ENCODE measurements at places on chromosomes 6 and 20.

DNA sequence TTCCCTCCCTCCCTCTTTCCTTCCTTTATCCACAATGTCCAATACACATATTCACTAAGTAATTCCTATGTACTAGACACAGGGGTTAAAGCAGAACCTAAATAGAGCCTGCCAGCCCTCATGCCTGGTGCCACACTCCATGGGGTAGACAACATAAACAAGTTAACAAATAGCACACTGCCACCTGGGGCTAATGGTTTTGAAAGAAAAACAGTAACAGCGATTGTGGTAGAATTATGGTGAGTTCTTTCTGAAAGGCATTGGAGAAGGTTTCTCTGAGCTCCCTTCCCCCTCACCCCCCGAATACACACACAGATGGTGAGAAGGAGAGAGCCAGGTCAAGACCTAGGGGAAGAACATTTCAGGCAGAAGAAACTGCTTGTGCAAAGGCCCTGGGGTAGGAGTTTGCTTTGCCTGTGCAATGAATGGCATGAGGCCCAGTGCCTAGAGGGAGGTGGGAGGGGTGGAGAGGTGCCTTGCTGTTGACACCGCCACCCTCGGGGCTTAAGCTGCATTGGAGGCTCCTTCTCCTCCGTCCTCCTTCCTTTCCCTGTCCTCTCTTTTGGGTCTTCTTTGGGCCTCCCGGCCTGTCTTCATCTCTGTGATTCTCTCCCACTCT is 502.4 kb upstream of the SULF2 start:
- no peak for DNase-seq

GRCh38 chr6:46690141-46690755 is 2.6 kb downstream of the TDRD6 start:
- DNase-seq, result no peak

DNA sequence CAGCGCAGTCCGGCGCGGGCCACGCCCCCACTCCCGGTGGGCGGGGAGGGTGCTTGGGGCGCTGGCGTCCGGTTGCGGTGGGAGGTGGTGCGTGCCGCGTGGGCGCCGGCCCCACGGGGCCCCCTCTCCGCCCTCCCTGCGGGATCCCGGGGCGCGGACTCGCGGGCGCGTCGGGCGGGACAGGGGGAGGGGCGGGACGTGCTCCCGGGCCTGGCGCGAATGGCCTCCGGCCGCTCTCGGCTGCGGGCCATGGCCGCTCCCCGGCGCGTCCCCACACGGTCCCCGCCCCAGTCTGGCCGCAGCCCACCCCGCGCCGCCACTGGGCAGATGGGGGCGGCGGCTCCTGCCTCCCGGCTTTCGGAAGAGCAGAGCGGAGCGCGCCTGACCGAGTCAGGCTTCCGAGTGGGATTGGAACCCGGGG is 771 bp upstream of the PPP1R3G start:
- no peak for DNase-seq

DNA sequence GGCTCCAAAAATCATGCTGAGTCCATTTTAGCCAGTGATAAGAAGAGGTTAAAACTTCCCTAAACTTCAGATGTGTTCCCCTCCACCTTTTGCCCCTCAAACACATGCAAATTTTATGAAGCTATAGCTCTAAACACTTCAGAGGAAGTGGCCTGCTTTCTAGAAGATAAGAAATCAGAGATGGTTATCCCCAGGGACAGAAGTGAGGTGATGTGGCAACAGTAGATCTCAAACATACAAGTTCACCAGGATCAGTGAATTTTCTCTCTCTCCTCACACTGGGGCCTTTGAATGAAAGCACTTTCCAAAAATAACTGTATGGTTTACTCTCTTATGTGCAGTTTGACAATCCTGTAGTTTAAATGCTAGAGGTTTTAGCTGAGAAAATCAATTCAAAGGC is 332.0 kb downstream of the BTBD9 start:
- DNase-seq, result no peak

GRCh38 chr6:165632194-165632593 is 30.8 kb downstream of the PDE10A start:
- DNase-seq, result no peak

DNA sequence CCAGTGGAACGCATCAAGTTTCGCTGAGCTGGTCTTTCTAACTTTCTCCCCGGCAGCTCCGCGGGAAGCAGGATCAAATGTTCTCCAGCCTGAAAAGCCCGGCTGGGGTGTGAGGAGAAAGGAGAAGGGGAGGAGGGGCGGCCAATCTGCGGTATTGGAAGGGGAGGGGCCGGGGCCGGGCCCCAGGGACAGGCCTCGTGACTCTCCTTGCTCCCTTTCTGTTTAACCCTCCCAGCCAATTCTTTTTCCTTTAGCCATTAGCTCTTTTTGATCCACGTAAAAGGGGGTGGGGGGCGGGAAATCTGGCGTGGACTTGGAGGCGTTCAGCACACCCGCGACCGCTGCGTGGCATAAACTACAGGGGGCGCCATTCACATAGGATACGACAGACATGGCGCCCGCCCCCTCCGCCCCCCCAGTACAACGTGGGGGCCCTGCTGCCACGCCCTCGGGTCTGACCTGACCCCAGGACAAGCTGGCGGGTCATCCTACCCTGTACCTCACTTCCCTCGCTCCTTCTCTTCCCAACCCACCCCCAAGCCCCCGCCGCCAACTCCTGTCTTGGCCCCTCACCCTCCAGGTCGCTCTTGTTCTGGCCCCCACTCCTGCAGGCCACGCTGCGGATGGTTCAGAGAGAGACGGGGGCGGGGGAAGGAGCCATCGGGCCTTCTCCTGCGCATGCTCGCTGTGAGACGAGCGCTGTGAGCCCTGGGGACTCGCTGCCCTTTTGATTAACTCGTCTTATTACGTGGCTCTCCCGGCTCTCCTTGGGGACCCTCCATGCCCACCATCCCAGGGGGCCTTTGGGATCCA is 7.8 kb upstream of the MDGA1 start:
- peak; percentile 74 for DNase-seq

DNA sequence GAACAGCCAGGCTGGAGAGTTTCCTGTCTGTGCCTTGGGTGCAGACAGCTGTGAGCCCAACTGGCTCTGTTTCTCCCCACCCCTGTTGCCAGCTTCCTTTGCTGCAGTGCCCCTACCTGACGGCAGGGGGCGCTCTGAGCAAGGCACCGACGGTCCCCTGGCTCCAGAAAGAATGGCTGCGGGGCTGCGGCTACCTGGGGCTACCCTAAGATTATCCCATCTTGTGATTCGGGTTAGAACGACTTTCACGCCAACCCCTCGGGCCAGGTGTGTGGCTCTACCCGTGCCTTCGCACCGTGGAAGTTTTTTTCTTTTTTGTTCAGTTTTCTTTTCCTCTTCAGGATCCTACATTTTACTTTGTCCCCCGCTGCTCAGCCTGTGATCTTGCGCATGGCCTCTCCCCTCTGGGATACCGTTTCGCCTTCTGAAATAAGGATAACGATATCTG is 33.4 kb upstream of the AAR2 start:
- peak; percentile 81 for DNase-seq

All from stimulated activated CD4-positive, alpha-beta T cell treated with anti-CD3 and anti-CD28 coated beads, Interleukin-4, amount 100 ng/mL, for 24 hours (primary cell).